ENCODE measurements at places on chromosomes 5 and 9. TPM values are rescaled to one million over a fixed set of nuclear protein-coding genes. Genes with fewer than 3 reads are reported as not detected.

The OCLN gene
- total RNA-seq: 0.12 TPM

The FAM81B gene
- not detected for total RNA-seq

The CDC25C gene
- total RNA-seq: 7.9 TPM

The LMBRD2 gene
- total RNA-seq: 9.8 TPM

The PCDHAC2 gene
- not detected for total RNA-seq

The NUP214 gene
- 79.2 TPM for total RNA-seq

The GPRIN1 gene
- 3.7 TPM for total RNA-seq

GRCh38 chr5:144194144-144194543 lies 23.5 kb downstream of the KCTD16 start:
- peaks cover 11% of the 10 kb centered on the region for H3K27me3 ChIP-seq
- no peak overlapping the region for H3K27ac ChIP-seq
- H3K36me3 ChIP-seq: no peaks in the 10 kb centered on the region
- DNase-seq: no peak

- no peaks in the 10 kb centered on the region for H3K36me3 ChIP-seq
- peaks cover 15% of the 10 kb centered on the region for H3K4me1 ChIP-seq
- DNase-seq: no peak
- H3K27ac ChIP-seq: no peak overlapping the region
- H3K4me3 ChIP-seq: no peak overlapping the region
Observed at GRCh38 chr5:34584165-34584564, 72.0 kb upstream of the RAI14 start.

DNA sequence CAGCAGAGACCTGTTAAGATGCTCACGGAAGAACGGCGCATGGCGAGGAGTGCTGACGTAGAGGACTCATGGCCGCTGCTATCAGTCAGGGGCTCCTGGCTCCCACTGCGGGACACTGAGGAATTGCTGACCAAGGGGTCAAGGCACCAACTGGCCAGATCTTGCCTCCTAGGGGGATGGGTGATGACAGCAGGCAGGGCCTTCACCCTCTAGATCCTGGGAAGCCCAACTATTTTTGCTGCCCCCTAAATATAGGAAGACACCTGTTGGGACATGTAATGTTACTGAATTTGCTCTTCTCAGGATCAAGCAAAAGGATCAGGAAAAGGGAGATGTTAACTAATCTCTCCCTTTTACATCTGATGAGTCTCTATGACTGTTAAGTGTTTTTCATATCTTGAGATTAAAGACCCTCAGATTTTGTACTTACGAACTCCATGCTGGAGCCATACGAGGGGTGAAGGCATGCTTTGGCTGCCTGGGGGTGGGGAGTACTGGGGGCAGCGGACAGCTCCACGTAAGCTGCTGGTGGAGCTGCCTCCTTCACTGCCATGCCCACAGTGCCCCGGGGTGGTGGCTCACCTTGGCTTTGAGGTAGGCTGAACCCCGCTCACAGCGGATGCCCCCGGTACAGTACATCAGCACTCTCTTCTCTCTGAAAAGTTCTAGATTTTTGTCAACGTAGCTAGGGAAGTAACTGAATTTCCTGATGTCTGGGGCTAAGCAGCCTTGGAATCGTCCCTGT lies 28.1 kb downstream of the TSTD2 start:
- no peak overlapping the region for H3K27ac ChIP-seq
- no peak for DNase-seq
- H3K4me3 ChIP-seq: no peak overlapping the region
- H3K4me1 ChIP-seq: no peaks in the 10 kb centered on the region
- peaks cover 43% of the 10 kb centered on the region for H3K36me3 ChIP-seq
- no peaks in the 10 kb centered on the region for H3K27me3 ChIP-seq

GRCh38 chr5:100623719-100624118 lies 88.5 kb downstream of the FAM174A start:
- no peak overlapping the region for H3K27ac ChIP-seq
- no peaks in the 10 kb centered on the region for H3K4me1 ChIP-seq
- H3K36me3 ChIP-seq: no peaks in the 10 kb centered on the region
- DNase-seq: no peak
- no peak overlapping the region for H3K4me3 ChIP-seq

GRCh38 chr5:143343042-143343441 lies 60.4 kb downstream of the NR3C1 start:
- no peaks in the 10 kb centered on the region for H3K27me3 ChIP-seq
- peaks cover 34% of the 10 kb centered on the region for H3K36me3 ChIP-seq
- no peak overlapping the region for H3K27ac ChIP-seq
- no peak overlapping the region for H3K4me3 ChIP-seq
- no peak for DNase-seq

DNA sequence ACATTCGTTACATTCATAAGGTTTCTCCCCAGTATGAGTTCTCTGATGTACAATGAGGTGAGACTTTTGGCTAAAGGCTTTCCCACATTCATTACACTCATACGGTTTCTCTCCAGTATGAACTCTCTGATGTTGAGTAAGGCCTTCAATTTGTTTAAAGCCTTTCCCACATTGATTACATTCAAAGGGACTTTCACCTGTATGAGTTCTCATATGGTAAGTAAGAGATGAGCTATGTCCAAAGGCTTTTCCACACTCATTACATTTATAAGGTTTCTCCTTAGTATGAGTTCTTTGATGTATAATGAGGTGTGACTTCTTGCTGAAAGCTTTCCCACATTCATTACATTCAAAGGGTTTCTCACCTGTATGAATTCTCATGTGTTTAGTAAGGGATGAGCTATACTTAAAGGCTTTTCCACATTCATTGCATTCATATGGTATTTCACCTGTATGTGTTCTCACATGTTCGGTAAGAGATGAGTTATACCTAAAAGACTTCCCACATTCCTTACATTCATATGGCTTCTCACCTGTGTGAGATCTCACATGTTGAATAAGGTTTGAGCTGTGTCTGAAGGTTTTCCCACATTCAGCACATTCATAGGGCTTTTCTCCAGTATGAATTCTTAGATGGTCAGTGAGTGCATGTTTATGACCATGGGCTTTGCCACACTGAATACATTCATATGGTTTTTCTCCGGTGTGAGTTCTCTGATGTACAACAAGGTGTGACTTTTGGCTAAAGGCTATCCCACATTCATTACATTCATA lies 13.5 kb downstream of the ZFP37 start:
- no peak overlapping the region for H3K4me3 ChIP-seq
- H3K27me3 ChIP-seq: no peaks in the 10 kb centered on the region
- no peak overlapping the region for H3K27ac ChIP-seq
- DNase-seq: no peak

DNA sequence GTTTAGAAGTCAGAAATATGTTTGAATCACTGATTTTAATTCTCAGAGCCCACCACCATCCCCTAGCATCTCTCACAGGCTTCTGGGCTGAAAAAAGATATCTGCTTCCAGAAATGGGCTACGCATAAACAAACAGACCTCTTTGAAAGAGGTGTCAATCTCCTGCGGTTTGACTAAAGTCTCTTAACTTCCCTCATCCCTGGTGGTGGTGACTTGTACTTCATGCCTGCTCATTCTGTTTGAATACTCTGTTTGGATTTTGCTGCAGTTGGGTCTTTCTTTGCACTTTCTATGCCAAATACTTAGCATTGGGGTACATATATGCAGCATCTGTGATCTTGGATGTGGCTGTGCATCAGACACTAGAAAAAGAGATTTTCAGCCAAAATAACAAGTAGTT lies 157.2 kb upstream of the ATP10B start:
- no peak for DNase-seq
- no peaks in the 10 kb centered on the region for H3K36me3 ChIP-seq
- no peak overlapping the region for H3K4me3 ChIP-seq
- no peaks in the 10 kb centered on the region for H3K4me1 ChIP-seq
- no peak overlapping the region for H3K27ac ChIP-seq
- no peaks in the 10 kb centered on the region for H3K27me3 ChIP-seq

- H3K27me3 ChIP-seq: no peaks in the 10 kb centered on the region
- no peak overlapping the region for H3K27ac ChIP-seq
- no peaks in the 10 kb centered on the region for H3K36me3 ChIP-seq
- DNase-seq: no peak
- no peaks in the 10 kb centered on the region for H3K4me1 ChIP-seq
Observed at GRCh38 chr5:95380103-95380628, 11.0 kb upstream of the FAM81B start.

DNA sequence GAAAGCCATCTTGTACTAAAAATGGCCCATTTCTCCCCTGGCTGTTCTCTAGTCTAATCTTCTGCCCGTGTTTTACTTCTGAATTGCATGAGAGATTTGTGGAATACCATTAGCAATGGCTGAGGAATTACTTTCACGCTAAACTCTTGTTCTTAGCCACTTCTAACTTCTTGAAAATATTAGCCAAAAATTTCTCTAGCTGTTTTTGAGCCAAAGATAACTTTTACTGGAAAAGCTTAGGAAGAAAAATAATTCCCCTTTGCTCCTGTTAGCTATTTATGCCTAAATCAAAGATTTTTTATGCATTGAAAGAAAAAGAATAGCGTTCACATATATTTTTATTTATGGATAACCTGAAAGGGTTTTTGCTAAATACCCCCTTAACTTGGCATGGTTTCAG lies 287.8 kb downstream of the MTRR start:
- no peak for DNase-seq
- no peaks in the 10 kb centered on the region for H3K4me1 ChIP-seq
- H3K36me3 ChIP-seq: no peaks in the 10 kb centered on the region
- H3K4me3 ChIP-seq: no peak overlapping the region

- H3K4me3 ChIP-seq: no peak overlapping the region
- no peak overlapping the region for H3K27ac ChIP-seq
- no peaks in the 10 kb centered on the region for H3K4me1 ChIP-seq
- DNase-seq: no peak
- peaks cover 26% of the 10 kb centered on the region for H3K27me3 ChIP-seq
Observed at GRCh38 chr9:132756214-132756845, 86.1 kb downstream of the GTF3C4 start.

GRCh38 chr5:35046774-35047173 lies 975 bp downstream of the AGXT2 start:
- DNase-seq: no peak
- no peak overlapping the region for H3K27ac ChIP-seq
- H3K36me3 ChIP-seq: no peaks in the 10 kb centered on the region
- no peaks in the 10 kb centered on the region for H3K4me1 ChIP-seq
- no peak overlapping the region for H3K4me3 ChIP-seq
- H3K27me3 ChIP-seq: peaks cover 10% of the 10 kb centered on the region

DNA sequence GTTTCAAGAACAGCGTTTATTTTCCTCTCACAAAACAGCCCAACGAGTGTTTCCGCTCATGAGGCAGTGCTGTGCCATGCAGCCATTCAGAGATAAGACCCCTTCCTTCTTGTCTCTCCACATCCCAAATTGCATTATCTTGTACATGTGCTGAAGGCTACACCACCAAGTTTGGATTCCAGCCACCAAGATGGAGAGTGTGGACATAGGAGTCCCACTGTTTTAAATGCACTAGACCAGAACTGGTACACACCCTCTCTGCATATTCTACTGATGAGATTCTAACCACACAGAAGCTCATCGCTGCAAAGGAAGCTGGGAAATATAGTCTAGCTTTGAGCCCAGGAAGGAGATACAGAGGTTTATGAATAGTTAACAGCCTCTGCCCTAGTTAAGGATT lies 509.4 kb downstream of the NFIB start:
- H3K4me3 ChIP-seq: no peak overlapping the region
- H3K27ac ChIP-seq: no peak overlapping the region
- H3K4me1 ChIP-seq: no peaks in the 10 kb centered on the region
- H3K36me3 ChIP-seq: no peaks in the 10 kb centered on the region

- no peak overlapping the region for H3K4me3 ChIP-seq
- no peaks in the 10 kb centered on the region for H3K27me3 ChIP-seq
- DNase-seq: no peak
- H3K27ac ChIP-seq: no peak overlapping the region
- H3K36me3 ChIP-seq: peaks cover 37% of the 10 kb centered on the region
- H3K4me1 ChIP-seq: no peaks in the 10 kb centered on the region
Observed at GRCh38 chr5:81980160-81980559, 8.3 kb downstream of the ATG10 start.

- H3K4me3 ChIP-seq: no peak overlapping the region
- H3K27ac ChIP-seq: no peak overlapping the region
- no peaks in the 10 kb centered on the region for H3K4me1 ChIP-seq
- no peaks in the 10 kb centered on the region for H3K36me3 ChIP-seq
Observed at GRCh38 chr5:35161652-35162273, 68.5 kb downstream of the PRLR start.

DNA sequence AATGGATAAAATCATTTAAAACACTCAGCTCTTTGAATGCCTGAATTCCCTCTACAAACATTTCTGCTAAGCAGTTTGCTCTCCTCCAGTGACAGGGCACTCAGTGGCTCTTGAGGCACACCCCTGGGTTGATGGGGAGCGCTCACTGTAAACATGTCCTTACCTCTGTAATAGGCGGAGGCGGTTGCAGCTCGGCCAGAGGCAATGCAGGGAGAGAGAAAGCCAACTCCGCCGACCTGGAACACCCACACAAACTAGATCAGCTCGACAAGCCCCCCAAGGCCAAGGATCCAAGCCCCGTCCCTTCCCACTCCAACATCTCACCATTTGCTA lies 329 bp downstream of the CDC23 start:
- no peaks in the 10 kb centered on the region for H3K27me3 ChIP-seq
- no peak for DNase-seq
- peaks cover 12% of the 10 kb centered on the region for H3K36me3 ChIP-seq
- peaks cover 17% of the 10 kb centered on the region for H3K4me1 ChIP-seq
- H3K27ac ChIP-seq: peak overlapping the region; percentile 96
- peak overlapping the region; percentile 97 for H3K4me3 ChIP-seq

- H3K4me3 ChIP-seq: no peak overlapping the region
- H3K36me3 ChIP-seq: no peaks in the 10 kb centered on the region
- H3K4me1 ChIP-seq: no peaks in the 10 kb centered on the region
- H3K27me3 ChIP-seq: no peaks in the 10 kb centered on the region
Observed at GRCh38 chr5:2710910-2711309, 40.6 kb downstream of the IRX2 start.

DNA sequence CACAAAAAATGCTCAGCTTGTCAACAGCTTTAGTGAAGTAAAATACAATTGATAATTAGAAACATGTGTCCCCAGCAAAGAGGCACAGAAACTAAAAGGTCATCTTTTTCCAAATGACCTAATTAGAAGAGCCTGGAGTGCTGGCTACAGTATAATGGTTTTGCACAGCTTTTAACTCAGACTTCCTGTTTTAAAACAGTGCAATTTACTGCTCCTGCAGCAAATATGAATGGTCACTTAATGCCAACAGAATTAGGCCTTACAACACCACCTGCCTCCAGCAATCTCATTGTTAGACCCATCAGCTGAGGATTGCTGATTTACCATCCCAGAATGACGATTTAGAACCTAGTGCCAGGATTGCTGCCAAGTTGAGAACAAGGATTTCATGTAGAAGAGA lies 239.3 kb downstream of the CETN3 start:
- no peaks in the 10 kb centered on the region for H3K27me3 ChIP-seq
- no peak for DNase-seq
- no peak overlapping the region for H3K4me3 ChIP-seq
- H3K36me3 ChIP-seq: no peaks in the 10 kb centered on the region
- H3K4me1 ChIP-seq: no peaks in the 10 kb centered on the region
- H3K27ac ChIP-seq: no peak overlapping the region

Data from activated CD4-positive, alpha-beta T cell treated with anti-CD3 and anti-CD28 coated beads, Interleukin-2, amount 10 ng/mL, durations not matched to agents 24 days and 14 days (primary cell).